ENCODE measurements at places on chromosomes 6 and 20.
A peak's percentile ranks its signal among the peaks of the same experiment; 100 is the strongest.

DNA sequence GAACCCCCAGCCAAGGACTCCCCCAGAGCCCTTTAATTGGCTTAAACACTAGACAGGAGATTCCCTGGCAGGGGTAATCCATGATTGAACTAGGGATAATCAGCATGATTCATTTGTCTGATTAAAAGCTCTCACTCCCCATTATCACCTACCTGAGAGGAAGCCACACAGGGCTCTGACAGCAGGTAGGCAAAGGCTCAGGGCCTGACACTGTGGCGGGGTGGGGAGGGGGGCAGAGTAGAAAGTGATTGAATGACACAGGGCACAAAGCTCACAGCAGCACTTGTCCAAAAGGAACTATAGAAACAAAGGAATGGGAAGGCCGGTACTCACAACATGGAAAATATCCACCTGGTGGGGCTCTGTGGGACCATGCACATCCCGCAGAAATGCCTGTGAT is 231.6 kb downstream of the MAFB start:
- DNase-seq = no peak

- DNase-seq = no peak
These were observed 218.4 kb downstream of the LMBRD1 start for GRCh38 chr6:69578361-69578890.

DNA sequence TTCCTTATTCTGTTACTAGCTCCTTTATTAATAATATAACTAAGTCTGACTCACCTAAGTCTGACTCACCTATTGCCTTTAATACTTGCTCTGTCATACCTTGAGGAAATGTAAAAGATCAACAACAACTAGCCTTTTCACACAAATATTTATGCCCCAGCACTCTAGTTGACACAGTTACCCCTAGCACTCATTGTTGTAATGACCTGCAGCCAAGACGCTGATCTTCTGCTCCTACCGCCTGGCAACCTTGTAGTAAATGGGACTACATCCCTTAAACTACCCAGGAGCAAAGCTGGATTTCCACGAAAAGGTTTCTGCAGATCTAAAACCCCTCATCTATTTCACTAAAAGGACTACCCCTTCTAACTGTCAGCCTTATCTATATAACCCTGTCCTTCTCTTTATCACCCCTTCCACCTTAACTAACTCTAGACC is 90.0 kb downstream of the PLG start:
- DNase-seq = no peak

DNA sequence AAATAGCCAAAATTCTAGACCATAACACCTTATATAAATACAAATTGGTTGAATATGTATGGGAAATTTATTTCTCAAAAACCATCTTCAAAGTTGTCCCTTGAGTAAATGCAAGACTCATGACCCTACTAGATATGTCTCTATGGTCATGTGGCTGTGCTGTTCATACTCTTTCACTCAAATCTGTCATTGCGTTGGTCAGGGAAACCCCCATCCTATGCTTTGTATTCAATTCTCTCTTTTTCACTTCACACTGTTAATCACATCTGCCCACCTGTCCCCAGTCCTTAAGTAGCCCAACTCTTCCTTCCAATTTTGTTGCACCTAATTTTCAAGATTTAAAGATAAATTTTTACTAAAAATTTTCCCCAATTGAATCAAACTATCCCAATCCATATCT is 51.0 kb downstream of the RPS12 start:
- no peak for DNase-seq

DNA sequence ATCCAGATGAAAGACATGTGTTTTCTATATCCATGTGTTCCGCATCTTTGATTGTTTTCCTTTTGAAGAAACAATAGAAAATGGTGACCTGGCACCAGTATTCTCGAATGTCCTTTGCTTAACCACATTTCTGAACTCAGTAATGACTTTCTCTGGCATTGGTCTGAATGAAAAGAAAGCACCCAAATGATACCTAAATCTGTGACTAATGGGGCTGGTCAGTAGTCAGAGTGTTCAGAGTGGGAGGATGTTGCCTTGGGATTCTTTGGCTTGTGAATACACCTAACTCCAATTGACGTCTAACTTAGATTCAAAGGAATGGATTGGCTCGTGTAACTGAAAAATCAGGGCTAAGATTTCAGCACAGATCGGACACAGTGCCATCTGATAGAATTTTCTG is 27.1 kb downstream of the PARD6B start:
- no peak for DNase-seq

DNA sequence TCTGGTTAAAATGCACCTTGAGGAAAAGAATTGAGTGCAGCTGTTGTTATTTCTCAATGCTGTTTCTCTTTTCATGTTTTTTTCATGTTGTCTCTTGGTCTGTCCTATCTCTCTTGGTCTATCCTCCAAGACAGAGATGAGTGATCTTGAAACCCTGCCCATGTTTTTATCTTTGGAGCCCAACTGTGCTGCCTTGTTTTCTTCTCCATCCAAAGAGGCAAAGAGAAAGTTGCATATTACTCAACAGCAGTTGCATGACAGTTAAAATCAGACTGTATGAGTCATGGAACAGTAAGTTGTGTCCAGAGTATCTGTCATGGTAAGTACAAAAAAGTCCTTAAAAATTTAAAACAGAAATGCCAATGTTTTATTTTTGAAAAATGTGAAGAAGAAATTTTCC is 26.2 kb downstream of the BCAS1 start:
- DNase-seq = no peak

DNA sequence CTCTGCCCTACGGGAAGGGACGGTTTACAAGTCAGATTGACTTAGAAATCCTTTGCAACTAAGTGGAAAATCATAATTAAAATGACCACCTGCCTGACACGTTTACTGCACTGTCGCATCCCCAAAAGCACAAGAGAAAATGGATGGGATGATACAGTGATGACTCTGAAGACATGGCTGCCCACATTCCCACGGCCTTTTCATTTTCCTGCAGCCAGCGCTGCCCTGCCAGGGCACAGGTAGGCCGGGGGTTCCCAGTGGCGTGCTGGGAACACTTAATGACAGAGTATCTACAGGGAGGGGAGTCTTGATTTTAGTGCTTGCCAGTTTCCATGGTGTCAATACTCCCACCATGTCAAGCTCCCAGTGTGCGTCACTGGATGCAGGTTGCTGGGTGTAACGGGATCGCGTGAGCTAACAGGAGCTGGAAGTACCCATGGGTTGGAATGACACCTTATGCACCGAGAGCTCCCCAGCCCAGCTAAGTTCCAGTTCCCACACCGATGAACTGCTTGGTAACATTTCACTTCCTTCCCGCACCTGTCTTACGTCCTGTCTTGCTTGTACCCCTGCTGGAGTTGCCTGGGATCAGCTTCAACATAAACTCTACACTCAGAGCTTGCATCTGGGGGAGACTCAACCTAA is 129.0 kb downstream of the ANKRD60 start:
- DNase-seq = no peak

- DNase-seq = no peak
These were observed 62.2 kb downstream of the CTCFL start for GRCh38 chr20:57462781-57463180.

DNA sequence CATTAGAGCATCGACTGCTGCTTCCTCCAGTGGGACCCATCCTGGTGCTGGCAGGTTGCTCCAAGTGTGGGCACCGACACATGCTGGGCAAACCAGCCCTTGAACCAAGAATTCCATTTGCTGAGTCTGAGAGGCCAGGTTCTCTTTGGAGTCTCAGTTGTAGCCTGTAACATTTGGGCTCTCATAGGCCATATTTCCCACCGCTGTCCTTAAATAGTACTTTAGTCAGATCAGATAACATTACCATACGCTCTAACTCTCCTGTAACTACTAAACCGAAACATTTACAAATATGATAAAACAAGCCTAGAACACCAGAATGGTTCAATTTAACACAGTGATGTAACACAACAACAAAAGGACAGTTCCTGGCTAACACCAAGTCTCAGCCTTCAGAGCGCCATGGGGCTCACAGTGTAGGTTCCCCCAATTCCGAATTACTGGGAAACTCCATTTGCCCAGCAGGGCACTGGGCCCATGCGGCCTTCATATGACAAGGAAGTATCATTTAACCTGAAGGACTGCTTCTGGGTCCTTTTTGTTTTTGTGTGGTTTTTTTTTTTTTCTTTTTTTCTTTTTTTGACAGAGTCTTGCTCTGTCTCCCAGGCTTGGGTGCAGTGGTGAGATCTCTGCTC is 28.4 kb upstream of the CD93 start:
- no peak for DNase-seq

- no peak for DNase-seq
These were observed at the start of gene LRRN4 for GRCh38 chr20:6053776-6054688. TSS of gene LRRN4 (minus strand) at chr20:6054060. CDS start at chr20:6052799, 1,261 bp downstream.

DNA sequence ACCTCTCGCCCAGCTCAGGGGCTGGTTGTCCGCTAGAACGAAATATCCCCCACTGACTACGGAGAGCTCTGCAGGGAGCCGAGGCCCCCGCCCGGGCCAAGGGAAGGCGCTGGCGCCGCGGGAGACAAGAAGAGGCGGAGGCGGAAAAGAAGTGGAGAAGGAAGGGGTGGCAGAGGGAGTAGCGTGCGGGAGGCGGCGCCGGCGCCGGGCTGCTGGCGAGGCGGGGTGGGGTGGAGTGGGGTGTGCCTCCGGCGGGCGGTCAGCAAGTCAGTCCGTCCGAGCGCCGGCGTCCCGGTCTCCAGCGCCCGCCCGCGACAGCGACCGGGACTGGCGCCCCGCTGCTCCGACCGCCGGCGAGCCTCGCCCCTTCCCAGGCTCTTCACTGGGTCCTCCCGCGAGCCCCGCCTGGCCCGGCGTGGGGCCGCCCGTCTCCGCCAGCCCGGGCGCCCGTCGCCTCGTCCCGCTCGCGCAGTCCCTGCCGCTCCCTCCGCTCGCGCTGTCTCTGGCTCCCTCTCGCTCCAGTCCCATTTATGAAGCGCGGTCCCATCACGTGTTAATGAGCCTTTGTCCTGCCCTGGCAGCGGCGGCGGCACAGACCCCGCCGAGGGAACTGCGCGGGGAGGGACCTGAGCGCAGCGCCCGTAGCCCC is at the start of gene CNR1:
CNR1 (minus strand) TSS at position 504 of the 649 bp plus-strand sequence. CDS start 21,073 bp downstream, outside the sequence.
- peak; percentile 60 for DNase-seq

DNA sequence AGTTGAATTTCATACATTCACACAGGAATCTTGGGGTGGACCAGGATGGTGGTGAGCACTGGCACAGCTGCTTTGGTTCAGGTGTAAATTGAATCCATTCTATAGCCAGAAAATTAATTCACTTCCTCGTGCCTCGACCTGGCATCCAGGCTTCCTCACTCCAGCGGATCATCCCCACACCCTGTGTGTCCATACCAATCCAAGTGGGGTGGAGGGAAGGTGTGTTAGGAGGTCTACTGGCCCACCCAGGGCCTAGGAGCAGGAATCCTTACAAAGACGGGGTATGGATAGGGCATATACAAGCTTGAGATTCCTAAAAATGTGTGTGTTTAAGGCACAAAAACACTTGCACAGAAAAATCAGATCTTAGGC is 81.8 kb upstream of the SLC24A3 start:
- no peak for DNase-seq

DNA sequence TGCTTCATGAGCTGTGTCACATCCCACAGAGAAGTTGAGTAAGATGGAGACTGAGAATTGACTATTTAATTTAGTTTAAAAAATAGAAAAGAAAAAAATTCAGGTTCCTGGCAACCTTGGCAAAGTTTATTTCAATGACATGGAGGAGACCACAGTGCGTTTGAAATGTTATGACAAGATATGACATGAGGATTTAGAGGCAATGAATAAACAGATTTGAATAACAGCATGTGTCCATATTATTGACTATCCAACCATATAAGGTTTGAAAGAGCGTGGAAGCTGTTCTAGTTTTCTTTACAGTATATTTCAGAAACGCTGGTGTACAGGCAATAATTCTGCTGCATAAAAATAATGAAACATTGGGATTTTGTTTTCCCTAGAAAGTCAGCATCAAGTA is 303.9 kb downstream of the SMOC2 start:
- no peak for DNase-seq

DNA sequence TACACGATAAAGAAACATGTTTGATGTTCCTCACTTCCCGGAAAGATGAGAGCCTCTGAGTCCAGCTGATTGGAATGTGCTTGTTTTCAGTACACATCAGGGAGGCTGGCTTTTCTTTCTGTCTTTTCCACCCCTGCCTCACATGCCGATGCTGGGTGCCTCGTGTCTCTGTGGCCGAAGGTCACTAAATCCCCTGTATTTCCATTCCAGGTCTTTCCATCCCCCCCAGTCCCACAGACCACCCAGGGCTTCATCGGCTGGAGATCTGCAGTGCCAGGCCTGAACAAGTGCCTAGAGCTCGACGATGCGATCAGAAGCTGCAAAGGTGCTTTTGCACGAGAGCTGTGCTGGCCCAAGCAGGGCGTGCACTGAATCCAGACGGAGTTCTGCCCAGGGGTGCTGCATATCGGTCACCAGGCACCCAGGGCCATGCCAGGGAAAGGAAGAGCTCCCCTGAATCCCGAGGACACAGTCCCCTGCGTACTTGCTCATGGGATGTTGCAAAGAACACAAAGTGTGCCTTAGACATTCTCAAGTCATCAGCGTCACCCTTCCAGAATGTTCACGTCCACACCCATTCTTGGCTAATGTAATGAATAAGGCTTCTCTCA is 67.9 kb downstream of the ANKRD60 start:
- DNase-seq = no peak
